Aorta (tissue), 5 donors: ENCODE measurements at places on chromosomes 6 and 20. TPM values are rescaled to one million over a fixed set of nuclear protein-coding genes. Genes with fewer than 3 reads are reported as not detected.

DZANK1 gene
- 2.3 TPM for total RNA-seq

PRPF6 gene
- 50.3 TPM for total RNA-seq

SRC gene
- total RNA-seq = 51.3 TPM

MAK gene
- 0.12 TPM for total RNA-seq

SLC17A2 gene
- total RNA-seq = not detected

JAG1 gene
- 133 TPM for total RNA-seq

ANKRD60 gene
- not detected for total RNA-seq

DNAAF9 gene
- 32.2 TPM for total RNA-seq

COL19A1 gene
- total RNA-seq = 1.8 TPM

IMPG1 gene
- total RNA-seq = not detected

PKIG gene
- total RNA-seq = 80.9 TPM

SRSF12 gene
- total RNA-seq = 1.6 TPM

TNFRSF21 gene
- 3.7 TPM for total RNA-seq

ZC2HC1B gene
- total RNA-seq = not detected

FOXQ1 gene
- not detected for total RNA-seq

FRS3 gene
- 5.4 TPM for total RNA-seq

SYCP2 gene
- 5.6 TPM for total RNA-seq

SYNDIG1 gene
- 6.2 TPM for total RNA-seq

MUCL3 gene
- not detected for total RNA-seq

FRK gene
- total RNA-seq = 18.3 TPM

IP6K3 gene
- 1.0 TPM for total RNA-seq

PTGIS gene
- 637 TPM for total RNA-seq

PHACTR3 gene
- total RNA-seq = 0.27 TPM

TRIM31 gene
- total RNA-seq = not detected

NKX2-2 gene
- total RNA-seq = not detected
